Natural killer cell (primary cell): ENCODE measurements at places on chromosomes 11 and 22.
A peak's percentile ranks its signal among the peaks of the same experiment; 100 is the strongest.

DNA sequence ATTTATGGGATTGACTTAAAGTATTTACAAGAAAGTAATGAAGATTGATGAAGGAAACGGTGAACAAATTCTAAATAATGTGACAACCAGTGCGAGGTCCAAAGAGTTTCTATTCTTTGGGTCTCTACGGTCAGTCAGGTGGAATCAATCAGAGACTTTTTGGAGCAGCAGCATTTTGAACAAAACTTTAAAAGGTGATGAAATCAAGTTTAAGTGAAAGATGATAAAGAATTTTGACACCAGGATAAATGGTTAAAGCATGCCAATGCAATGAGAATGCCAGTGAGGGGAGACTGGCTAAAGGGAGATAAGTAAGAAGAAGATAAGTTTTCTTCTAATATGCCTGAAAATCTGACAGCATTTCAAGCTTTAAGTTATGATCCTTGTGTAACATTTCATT, 67.9 kb downstream of the DCUN1D5 start:
- no peak overlapping the region for H3K27ac ChIP-seq
- DNase-seq: no peak
- no peaks in the 10 kb centered on the region for H3K36me3 ChIP-seq
- no peaks in the 10 kb centered on the region for H3K4me1 ChIP-seq
- peaks cover 2% of the 10 kb centered on the region for H3K27me3 ChIP-seq
- no peak overlapping the region for H3K4me3 ChIP-seq

- H3K4me3 ChIP-seq: no peak overlapping the region
- H3K4me1 ChIP-seq: no peaks in the 10 kb centered on the region
- H3K27me3 ChIP-seq: no peaks in the 10 kb centered on the region
- H3K36me3 ChIP-seq: no peaks in the 10 kb centered on the region
- no peak for DNase-seq
- no peak overlapping the region for H3K27ac ChIP-seq
Observed at GRCh38 chr11:44766112-44766971, 39.6 kb downstream of the TSPAN18 start.

DNA sequence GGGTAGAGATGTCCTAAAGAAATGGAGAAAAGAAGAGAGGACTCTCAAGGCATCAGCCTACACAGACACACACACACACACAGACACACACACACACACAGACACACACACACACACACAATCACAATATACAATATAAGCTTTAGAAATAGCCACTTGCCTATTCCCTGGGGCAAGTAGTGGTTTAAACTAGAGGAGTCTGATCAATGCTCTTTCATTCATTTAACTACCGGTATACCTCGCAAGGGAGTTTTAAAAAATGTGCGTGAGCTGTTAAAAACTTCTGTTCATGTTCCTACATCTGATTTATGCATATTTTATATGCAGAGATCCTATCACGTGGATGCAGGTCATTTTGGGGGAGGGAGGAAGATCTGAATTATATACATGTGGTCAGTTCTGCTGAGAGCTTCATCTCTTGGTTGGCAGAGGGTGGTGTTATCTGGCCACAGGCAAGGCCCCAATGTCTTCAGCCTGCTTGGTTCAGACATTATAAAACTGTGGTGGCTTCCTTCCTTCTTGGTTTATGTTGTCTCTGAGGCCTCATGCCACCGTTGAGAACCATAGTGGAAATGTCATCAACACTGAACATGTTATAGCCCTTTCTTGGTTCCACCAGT, 56.6 kb downstream of the SYT13 start:
- no peak overlapping the region for H3K4me3 ChIP-seq
- no peak overlapping the region for H3K27ac ChIP-seq
- peaks cover 17% of the 10 kb centered on the region for H3K36me3 ChIP-seq
- no peaks in the 10 kb centered on the region for H3K27me3 ChIP-seq
- DNase-seq: no peak

DNA sequence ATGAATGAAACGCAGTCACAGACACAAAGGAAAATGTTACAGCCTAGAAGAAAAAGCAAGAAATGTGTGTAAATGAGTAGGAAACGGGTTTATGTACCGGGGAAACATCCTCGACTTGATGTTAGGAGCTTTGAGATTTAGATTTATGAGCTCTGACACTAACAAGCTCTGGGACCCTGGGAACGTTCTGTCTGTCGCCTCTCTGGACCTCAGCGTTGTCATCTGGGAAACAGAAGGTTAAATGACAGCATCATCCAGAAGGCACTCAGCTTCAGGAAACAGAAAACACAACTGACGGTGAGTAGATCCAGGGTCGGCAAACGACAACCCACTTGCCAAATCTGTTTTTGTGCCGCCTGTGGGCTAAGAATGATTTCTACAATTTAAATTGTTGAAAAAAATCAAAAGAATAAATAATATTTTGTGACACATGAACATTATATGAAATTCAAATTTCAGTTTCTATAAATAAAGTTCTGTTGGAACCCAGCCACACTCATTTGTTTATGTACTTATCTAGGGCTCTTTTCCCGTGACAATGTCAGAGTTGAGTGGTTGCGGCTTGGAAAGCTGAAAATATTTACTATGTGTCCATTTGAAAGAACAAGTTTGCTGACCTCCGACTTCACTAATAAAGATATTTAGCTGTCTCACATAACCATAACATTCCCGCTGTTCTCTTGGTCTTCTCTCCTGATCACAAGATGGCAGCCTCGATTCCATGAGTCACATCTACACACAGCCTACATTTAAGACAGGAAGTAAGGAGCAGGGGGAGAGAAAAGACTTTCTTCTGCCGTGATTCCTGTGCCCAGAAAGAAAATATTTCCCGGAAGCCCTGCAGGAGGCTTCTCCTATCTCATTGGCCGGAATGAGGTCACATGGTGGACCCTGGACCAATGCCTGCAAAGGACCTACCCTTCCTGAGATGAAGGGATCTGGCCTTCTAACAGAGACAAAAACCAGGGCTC, 47.1 kb upstream of the SYT13 start:
- no peak for DNase-seq
- H3K27me3 ChIP-seq: no peaks in the 10 kb centered on the region
- no peak overlapping the region for H3K27ac ChIP-seq
- H3K4me1 ChIP-seq: no peaks in the 10 kb centered on the region
- H3K36me3 ChIP-seq: no peaks in the 10 kb centered on the region
- no peak overlapping the region for H3K4me3 ChIP-seq

- H3K27me3 ChIP-seq: no peaks in the 10 kb centered on the region
- no peak overlapping the region for H3K27ac ChIP-seq
- H3K4me1 ChIP-seq: no peaks in the 10 kb centered on the region
- H3K4me3 ChIP-seq: no peak overlapping the region
- H3K36me3 ChIP-seq: no peaks in the 10 kb centered on the region
Observed at GRCh38 chr11:75714211-75714610, 3.4 kb upstream of the MOGAT2 start.

- H3K27me3 ChIP-seq: no peaks in the 10 kb centered on the region
- peak overlapping the region; percentile 53 for H3K4me3 ChIP-seq
- no peak for DNase-seq
- peaks cover 42% of the 10 kb centered on the region for H3K4me1 ChIP-seq
- peak overlapping the region; percentile 92 for H3K27ac ChIP-seq
Observed at GRCh38 chr11:64268025-64268892, 16.2 kb downstream of the BAD start.

DNA sequence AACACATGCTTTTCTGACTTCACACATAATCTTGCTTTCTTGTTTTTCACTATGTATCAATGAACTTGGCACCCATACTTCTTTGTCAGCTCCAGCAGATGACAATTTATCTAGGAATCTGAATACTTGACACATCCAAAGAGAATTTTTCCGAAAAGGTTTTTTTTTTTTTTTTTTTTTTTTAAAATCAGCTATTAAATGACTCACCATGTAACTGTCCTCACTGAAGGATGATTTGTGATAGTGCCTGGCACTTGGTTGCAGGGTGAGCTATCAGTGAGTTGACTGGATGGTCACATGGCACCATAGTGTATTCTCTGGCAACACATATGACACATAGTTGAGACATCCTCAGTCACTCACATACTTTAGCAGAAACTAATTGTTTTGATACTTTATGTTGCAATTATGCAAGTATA, 133.4 kb upstream of the E2F8 start:
- no peaks in the 10 kb centered on the region for H3K4me1 ChIP-seq
- H3K27me3 ChIP-seq: peaks cover 2% of the 10 kb centered on the region
- H3K27ac ChIP-seq: no peak overlapping the region
- no peak overlapping the region for H3K4me3 ChIP-seq
- H3K36me3 ChIP-seq: no peaks in the 10 kb centered on the region
- no peak for DNase-seq

DNA sequence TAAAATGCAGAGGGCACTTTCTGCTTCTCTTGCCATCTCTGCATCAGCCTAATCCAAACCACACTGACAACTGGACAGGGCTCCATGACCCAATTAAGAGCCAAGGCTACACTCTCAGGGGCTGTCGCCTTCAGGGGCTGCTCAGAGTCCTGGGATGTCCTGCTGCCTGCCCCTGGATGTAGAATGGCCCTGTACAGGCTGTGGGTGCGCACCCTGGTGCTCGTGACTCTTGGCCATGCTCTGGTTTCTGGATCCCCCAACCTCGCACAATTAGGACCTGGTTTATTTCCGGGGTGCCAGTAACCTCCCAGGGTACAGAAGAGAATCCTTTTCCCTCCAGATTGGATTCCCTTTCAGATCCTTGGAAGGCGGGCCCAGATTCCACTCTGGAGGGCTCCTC, 11.3 kb downstream of the IFT27 start:
- DNase-seq: no peak
- no peak overlapping the region for H3K27ac ChIP-seq
- peaks cover 3% of the 10 kb centered on the region for H3K36me3 ChIP-seq
- no peaks in the 10 kb centered on the region for H3K27me3 ChIP-seq
- no peak overlapping the region for H3K4me3 ChIP-seq
- no peaks in the 10 kb centered on the region for H3K4me1 ChIP-seq

GRCh38 chr22:36760786-36761185, 15.1 kb downstream of the IFT27 start:
- no peak overlapping the region for H3K27ac ChIP-seq
- peaks cover 3% of the 10 kb centered on the region for H3K36me3 ChIP-seq

GRCh38 chr22:46970411-46971098, 208.1 kb downstream of the TBC1D22A start:
- H3K4me3 ChIP-seq: no peak overlapping the region
- DNase-seq: no peak
- H3K27me3 ChIP-seq: no peaks in the 10 kb centered on the region
- peaks cover 7% of the 10 kb centered on the region for H3K4me1 ChIP-seq

- no peak overlapping the region for H3K4me3 ChIP-seq
- no peaks in the 10 kb centered on the region for H3K36me3 ChIP-seq
- DNase-seq: no peak
Observed at GRCh38 chr22:10961043-10961860, 4566.7 kb upstream of the OR11H1 start.
